Stomach (tissue), 19 donors: ENCODE measurements at places on chromosomes 12 and 14. TPM values are rescaled to one million over a fixed set of nuclear protein-coding genes. Genes with fewer than 3 reads are reported as not detected.

FGF6 gene
- total RNA-seq, result not detected

IL22 gene
- total RNA-seq, result not detected

LTBR gene
- total RNA-seq, result 126 TPM

DNA sequence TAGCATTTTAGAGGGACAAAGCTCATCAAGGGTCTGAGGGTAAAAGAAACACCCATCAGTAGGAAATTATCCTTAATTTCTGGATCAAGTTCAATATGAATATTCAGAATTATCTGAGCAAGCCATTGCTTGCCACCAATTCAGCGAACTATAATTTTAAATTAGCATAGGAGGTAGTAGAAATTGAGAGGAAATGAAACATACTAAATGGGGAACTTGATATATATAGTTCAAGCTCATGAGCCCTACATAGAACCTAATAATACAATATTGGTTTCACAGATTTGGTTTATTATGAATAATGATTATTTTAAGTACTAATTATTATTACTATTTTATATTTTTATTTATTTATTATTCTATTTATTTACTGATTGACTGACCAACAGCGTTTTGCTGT lies 42.1 kb upstream of the GXYLT1 start:
- H3K27ac ChIP-seq, result no peak overlapping the region
- peaks cover under 1% of the 10 kb centered on the region for H3K4me1 ChIP-seq
- H3K4me3 ChIP-seq, result no peak overlapping the region
- no peaks in the 10 kb centered on the region for H3K27me3 ChIP-seq
